ENCODE measurements at places on chromosomes 6 and 20.

DNA sequence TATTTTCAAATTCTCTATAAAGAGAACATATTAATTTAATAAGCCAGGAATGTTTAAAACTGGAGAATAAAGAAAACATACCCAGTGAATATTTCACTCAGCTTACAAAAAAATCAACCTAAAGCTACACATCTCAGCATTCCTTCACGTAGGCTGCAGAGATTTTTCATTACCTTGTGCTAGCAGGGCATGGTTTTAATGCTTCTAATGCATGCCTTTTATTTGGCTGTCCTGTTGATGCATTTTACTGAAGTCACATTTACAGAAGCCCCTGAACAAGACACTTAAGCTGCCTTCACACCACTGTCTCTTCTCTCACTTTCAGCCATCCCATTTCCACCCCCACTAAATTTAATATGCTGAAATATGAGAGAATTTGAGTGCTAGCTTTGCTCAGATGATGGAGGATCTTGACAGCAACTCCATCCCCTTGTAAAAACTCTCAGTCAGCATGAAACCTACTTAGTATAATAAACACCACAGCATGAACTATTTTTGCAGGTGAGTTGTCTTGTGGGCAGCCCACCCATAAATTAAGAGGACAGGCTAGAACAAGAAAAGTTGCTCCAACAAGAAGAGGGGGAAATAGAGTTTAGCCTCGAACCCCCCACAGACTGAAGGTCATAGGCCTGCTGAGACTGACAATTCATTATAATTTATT, 159.4 kb downstream of the SIM1 start:
- no peak for DNase-seq

DNA sequence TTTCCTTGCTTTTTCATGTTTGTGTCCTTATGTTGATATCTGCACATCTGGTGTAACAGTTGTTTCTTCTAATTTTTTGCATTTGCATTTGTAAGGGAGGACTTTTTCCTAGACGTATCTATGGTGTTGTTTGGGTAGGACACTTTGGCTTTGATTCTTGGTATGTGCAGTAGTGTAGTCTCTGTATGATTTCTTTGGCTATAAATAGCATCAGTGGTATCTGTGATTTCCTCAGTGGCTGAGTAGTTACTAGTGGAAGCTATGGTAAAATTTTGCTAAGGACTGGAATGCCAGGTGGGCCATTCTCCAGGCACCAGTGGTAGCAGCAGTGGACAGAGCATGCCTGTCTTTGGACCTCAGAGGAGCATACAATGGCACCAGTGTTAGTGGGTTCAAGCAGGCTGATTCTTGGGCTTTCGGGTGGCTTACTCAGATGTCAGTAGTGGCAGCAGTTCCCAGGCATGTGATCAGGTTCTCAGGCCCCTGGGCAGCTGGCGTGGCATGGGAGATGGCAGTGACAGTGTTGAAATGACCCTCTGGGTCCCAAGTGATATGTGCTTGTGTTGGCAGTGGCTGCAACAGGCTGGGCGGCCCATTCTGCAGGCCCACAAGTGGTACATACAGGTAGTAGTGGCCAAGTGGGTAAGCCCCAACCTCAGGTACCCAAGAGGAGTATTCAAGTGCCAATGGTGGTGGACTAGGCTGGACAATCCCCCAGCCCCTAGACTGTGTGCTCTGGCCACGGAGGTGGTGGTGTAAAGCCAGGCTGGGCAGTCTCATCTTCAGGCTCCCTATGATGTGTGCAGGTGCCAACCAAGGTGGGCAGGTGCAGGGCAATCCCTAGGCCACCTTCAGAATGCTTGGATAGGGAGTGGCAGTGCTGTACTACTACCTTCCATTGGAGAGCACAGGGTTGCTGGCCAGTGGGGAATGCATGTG, 54.5 kb downstream of the PLCG1 start:
- DNase-seq: no peak

DNA sequence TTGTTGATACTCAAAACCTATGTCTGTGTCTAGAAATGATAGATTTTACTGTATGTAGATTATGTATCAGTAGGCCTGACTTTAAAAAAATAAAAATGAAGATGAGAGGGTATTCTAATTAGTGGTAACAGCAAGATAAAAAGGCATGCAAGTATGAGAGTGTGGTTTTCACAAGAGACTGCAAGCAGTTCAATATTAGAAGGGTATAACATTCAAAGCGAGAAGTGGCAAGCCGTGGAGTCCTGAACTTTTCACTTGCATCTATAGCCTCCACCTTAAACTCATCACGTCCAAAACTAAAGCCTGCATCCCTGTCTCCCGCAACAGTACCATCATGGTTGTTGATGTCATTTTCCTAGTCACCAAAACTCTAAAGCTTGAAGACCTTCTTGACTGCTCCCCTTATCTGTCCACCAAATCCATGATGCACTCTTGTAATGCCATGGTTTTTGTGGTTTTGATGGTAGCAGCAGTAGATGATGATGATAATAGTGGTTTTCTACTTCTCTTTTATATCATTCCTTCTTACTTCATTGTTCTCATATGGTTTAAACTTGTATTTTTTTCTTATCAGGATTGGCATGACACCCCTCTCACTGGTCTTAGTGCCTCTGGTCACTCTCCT, 9.2 kb upstream of the CGA start:
- no peak for DNase-seq

DNA sequence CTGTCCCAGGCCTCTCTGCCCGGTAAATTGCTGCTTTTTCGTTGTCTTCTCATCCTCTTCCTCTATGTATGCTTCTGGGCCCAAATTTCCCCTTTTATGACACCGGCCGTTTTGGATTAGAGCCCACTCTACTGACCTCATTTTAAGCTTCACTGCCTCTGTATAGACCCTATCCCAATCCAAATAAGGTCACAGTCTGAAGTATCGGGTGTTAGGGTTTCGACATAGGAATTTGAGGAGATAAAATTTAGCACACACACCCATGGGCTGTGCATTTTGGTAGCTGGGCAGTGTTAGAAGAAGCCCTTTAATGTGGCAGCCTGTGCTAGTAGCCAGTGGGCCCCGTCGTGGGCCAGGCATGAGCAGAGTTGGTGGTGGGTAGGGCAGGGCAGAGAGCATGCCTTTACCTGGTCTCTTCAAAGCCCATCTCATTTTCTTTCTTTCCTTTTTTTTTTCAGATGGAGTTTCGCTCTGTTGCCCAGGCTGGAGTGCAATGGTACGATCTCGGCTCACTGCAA, 27.9 kb upstream of the EZR start:
- DNase-seq: no peak

- DNase-seq: no peak
Measured at GRCh38 chr6:27800731-27801373, 111.3 kb downstream of the OR2B2 start.

DNA sequence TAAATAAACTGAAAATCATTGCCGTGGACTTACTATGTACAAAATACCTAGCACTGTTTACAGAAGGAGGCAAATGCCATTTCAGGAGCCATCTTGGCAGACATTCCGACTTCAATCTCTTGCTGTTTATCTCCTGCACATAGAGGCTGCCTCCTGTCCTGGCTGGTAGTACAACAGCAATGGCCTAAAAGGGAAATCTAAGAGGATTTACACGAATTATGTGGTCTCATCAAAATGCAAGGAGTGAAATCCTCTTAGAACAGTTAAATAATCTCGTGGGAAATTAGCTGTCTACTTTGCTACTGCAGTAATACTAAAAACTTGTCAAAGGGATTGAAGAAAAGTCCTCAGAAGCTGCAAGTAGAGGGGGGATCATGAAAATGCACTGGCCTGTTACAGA, 82.2 kb upstream of the SLC2A12 start:
- no peak for DNase-seq

DNA sequence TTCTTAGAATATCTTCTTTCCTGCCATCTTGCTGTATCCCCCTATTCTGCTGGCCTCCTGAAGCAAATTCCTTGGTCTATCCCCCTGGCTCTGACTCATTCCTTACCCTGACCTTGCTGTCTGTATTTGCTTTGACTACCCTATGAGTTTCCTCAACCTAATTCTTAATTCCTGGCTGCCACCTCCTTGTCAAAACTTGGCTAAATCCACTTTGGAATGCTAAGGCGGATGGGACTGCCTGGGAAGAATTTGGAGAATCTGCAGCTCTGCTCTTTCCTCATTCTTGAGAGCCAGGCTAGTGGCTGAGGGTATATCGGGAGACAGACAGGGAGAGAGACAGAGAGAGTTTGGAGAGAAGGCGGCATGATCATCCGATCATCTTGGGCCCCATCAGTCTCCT, 24.4 kb downstream of the CAP2 start:
- no peak for DNase-seq

DNA sequence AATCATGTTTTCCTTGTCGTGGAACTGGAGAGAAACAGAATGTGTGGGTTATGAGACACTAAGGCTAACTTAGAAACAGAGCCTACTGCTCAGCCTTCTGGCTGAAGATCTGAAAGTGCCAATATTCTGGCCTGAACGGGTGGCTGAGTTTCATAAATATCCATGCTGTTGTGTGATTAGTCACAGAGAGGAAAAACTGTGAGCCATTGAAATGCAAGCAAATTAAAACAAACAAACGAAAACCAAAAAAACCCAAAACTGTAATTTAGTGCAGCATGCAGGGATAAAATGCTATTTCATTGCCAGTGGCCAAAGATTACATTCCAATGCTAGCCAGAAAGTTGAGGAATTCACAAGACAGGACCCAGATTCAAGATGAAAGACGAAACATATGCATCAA, 315.1 kb downstream of the UBE3D start:
- DNase-seq: no peak

DNA sequence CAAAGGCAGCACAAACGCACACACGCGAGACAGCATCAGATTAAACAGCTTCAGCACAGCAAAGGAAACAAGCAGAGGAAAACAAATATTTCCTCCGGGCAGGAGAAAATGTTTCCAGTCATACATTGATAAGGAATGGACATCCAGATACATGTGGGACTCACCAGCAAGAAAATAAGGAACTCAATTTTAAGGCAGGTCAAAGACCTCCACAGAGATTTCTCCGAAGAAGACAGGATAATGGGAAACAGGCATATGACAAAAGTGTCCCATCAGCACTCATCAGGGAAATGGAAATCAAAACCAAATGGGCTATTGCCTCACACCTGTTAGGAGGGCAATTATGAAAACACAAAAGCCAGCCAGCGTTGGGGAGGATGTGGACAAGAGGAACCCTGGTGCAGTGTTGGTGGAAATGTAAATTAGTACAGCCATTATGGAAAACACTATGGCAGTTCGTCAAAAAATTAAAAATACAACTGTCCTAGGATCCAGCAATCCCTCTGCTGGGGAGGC, 9.7 kb upstream of the SLCO4A1 start:
- DNase-seq: no peak

- DNase-seq: no peak
Measured at GRCh38 chr6:141210901-141211300, 921.8 kb upstream of the GJE1 start.

DNA sequence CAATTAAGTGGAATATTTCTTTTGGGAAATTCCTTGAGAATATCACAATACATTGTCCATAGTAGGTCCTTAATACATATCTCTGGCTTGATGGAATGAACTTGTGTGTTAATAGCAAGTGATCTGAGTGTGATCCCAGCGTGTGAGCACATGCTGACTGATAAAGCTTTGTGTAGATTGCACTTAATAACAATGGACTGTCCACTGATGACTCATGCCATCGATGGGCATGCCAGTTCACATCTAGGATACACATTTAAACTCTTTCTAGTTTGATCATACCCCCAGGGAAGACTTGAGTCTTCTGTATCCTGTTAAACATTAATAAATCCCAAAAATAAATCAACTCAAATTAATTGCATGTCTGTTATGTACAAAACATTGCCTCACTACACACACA, 454.3 kb upstream of the SPTLC3 start:
- no peak for DNase-seq

DNA sequence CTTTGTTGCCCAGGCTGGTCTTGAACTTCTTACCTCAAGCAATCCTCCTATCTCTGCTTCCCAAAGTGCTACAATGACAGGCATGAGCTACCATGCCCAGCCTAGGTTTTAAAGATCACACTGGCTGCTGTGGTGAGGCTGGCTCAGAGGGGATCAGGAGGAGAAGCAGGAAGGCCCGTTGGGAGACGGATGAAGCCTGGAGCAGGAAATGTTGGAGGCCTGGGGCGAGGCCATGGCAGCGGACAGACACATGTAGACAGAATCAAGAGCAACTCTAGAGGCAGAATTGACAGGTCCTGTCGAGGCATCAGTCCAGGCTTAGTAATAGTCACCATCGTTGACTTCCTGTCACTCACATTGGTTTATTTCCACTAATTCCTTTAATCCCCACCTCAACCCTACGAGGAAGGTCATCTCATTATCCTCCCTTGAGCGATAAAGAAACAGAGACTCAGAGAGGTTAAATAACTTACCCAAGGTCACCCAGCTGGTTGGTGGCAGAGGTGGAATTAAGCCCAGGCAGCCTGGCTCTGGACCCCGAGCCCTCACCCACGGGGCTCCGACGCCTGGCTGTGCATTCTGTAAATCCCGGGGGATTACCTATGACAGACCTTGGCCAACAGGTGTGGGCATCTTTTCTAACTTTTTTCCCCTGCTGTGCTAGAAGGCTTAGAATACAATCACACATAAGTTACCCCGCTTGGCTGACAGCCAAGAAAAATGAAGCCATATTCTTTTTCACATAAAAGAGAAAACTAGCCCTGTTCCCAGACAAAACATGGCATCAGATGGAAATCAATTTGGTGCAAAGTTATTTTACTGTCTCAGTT, 113.4 kb downstream of the EYA2 start:
- DNase-seq: no peak

DNA sequence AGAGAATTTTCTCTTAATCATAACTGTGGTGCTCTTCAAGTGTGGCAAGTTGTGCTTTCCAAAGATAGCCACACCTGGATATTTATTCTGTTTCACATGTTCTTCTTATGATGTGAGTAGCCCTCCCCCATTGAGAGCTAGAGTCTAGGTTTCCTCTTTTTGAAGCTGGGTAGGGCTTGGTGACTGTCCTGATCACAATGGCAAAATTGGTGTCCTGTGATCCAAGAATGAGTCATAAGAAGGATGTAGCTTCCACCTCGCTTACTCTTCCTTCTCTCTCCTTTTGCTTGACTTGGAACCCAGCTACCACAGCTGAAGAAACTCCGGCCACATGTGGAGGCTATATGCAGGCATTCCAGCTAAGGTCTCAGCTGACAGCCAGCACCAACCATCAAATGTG, 7.4 kb upstream of the IGF2R start:
- no peak for DNase-seq

DNA sequence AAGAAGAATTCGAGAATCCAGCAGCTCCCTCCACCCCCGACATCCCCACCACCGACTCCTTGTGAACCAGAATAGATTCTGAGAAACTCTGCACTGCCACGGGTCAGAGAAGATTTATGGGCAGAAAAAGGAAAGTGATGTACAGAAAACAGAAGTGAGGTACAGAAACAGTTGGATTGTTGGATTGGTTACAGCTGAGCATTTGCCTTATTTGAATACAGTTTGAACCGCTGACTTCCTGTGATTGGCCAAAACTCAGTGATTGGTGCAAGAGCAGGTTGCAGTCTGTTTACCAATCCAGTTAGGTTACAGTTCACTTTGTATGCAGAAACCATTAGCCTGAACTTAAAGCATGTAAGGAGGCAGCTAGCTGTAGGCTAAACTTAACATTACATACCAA, 131.2 kb upstream of the HDDC2 start:
- no peak for DNase-seq
